Glutamatergic neuron (in vitro differentiated cells): ENCODE measurements at places on chromosomes 12 and 14.

GRCh38 chr14:101134851-101135433 lies 231.4 kb upstream of the RTL1 start:
- DNase-seq: no peak

DNA sequence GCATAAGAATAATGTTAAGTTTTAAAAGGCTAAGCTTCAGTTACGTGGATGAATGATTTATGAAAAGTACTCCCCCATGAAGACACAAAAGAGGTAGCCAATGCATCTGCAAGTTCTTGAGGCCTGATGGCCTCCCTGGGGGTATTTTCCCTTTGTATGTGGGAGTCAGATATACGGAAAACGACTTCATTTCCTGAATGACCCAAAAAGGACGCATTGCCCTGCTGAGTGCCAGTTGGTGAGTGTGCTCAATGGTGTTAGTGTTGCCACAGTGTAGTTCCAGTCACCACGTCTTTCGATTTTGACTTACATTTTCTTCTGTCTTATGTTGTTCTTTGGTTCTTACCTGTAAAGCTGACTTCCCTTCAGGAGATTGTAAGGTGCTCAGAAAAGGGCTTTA lies 8.0 kb downstream of the ETV6 start:
- no peak for DNase-seq

GRCh38 chr12:80382254-80382653 lies 61.8 kb upstream of the PTPRQ start:
- no peak for DNase-seq

DNA sequence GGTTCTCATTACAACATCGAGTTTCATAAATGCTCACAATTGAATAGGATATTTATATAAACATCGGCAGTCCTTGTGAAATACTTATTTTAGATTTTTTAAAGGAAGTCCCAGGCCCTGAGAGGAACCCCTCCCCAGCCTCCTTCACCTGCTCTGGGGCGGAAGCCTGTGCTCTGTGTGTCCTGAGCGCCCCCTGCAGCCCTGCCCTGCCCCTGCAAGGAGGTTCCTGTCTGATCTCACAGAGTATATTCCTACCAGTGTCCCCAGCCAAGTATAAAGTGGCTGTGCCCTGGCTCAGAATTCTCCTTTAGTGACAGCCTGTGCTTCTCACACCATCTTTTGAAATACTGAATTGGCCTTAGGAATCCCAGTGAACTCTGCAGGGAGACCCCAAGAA lies 659.5 kb downstream of the TMEM121 start:
- no peak for DNase-seq

- no peak for DNase-seq
Observed at GRCh38 chr12:115437061-115437567, 753.1 kb upstream of the TBX3 start.

GRCh38 chr14:28116716-28117115 lies 649.9 kb upstream of the FOXG1 start:
- DNase-seq: no peak

GRCh38 chr12:11650286-11651281 lies 1.1 kb downstream of the ETV6 start:
- DNase-seq: no peak

DNA sequence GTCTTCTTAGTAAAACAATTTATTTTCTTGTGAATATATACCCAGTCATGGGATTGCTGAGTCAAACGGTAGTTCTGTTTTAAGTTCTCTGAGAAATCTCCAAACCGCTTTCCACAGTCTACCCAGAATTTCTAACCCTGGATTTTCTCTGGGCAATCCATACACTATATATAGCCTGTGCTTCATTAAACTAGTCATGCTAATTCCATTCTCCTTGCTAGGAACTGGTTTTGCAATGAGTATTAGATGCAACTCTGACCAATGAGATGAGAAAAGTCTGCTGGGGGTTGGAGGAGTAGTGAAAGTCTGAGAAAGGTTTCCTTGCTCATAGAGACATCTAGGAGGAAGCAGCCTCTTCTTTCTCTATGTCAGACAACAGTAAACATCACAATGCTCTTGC lies 196.1 kb upstream of the CDKN3 start:
- DNase-seq: no peak

- DNase-seq: peak; percentile 73
Observed at GRCh38 chr12:2691006-2691344, 103.8 kb upstream of the FKBP4 start.

- no peak for DNase-seq
Observed at GRCh38 chr12:111387747-111388323, 17.9 kb upstream of the SH2B3 start.

DNA sequence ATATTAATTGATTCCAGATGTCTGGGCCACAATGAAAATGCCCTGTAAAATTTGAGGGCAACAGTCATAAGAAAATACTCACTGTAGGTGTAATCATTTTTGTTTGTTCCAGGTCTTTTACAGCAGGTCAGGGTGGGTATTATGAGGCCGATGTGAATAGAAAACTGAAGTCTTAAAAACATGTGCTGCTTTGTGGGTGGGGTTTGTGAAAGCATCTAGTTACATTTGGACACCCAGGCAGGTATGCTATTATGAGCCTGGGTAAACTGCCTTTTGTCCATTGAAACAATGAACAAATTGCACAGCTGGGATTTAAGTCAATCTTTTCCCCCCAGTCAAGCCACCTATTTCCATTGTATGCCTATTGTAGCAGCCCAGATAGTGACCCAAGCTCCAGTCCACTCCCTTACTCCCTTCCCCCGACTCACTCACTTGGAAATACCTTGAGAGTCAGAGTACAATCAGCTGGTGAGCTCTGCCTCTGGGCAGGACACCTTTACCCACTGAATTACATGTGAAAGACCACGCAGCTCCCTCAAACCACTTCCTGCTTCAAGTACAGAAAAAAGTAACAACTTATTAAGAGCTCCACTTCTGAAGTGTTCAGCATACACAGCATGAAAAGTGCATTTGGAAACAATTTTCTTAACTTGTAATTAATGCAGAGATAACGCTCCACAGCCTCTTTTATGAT lies 1.8 kb downstream of the IGF1 start:
- no peak for DNase-seq

DNA sequence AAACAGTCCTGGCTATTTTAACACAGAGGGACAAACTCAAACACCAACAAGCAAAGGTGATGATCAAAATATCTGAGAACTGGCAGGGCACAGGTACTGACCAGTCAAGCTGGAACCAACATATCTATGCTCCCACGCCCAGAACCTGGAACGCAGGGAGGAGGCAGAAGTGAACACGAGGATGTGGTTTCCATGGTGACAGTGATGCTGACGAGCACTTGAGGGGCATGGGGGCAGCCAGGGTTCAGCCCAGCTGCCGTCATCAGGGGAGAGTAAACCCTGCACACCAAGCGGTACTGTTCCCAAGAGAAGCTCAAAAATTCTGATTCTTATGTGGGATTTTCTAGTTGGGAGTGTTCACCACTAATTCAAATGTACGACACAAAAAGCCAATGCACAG lies 113.6 kb upstream of the SFSWAP start:
- peak; percentile 2 for DNase-seq

DNA sequence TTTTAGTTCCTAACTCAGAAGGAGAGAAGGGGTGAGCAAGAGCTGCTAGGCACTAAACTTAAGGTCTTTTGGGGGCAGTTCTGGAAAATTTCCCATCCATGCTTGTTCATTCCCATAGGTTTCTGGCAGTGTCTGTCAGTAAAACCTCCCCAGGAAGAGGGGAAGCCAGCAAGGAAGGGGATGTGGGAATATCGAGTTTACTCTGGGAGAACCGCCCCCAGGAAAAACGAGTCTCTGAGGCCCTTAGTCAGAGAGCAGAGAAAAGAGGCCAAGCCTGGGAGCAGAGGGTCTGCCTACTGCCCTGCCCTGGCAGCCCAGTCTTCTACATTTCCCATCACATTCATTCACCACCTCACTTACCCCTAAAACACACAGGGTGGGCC lies 55.9 kb downstream of the TMCC3 start:
- no peak for DNase-seq

DNA sequence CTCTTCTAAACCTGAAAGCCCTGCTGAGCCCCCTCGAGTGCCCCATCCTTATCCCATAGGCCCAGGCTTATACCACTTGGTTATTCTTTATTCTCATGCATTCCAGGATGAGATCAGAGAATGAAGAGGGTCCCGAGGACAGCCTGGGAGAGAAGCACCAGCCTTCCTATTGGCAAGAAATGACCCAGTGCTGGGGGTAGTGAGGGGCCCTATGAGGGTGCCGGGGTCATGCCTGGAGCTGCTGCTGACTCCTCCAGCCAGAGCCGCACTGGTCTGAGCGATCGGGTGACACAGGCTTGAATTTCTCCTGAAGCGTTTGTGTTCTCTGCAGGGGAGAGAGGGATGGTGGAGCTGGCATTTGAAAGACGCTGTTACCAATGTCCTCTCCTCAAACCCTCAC lies 18.1 kb downstream of the MORN3 start:
- DNase-seq: no peak

- no peak for DNase-seq
Observed at GRCh38 chr14:48925184-48925583, 661.0 kb downstream of the RPS29 start.

DNA sequence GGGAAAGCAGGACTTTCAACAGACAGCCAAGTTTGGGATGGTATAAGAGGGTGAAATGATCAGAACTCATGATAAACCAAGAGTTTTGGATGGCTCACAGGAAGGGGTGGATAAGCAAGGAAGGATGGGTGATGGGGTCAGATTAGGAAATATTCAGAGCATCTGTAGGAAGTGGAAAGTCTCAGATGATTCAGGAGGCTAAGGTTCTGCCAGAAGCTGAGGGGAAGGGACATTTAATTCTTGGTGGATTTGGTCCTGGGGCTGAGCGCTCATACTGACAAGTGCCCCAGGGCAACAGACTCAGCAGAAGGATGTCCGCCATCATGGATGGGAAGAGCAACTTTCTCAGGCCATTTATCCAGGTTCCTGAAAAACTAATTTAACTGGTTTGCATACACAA lies 28.4 kb upstream of the BDKRB2 start:
- DNase-seq: no peak

GRCh38 chr14:64062381-64063115 lies 209.7 kb downstream of the SYNE2 start:
- no peak for DNase-seq

GRCh38 chr14:102897299-102898027 lies 25.0 kb upstream of the AMN start:
- no peak for DNase-seq

DNA sequence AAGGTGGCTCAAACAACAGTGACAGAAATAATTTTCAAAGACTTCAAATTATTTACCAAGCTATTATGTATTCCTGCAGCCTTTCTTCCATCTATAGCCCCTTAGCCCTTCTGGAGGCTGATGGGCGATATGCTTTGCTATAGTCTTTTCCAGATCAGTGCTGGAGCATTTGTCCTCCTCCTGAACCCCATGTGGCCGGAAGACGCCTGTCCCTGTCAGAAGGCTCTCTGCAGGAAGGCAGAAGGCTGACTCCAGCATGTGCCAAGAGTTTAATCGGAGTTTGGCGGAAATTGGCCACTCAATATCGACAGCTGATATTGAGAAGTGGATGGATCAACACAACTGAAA lies 49.3 kb upstream of the MAX start:
- DNase-seq: no peak

- peak; percentile 78 for DNase-seq
Observed at GRCh38 chr14:21846227-21846885, 172.7 kb upstream of the OR4E1 start.

GRCh38 chr12:69067713-69068112 lies 134.7 kb upstream of the CPM start:
- DNase-seq: no peak

DNA sequence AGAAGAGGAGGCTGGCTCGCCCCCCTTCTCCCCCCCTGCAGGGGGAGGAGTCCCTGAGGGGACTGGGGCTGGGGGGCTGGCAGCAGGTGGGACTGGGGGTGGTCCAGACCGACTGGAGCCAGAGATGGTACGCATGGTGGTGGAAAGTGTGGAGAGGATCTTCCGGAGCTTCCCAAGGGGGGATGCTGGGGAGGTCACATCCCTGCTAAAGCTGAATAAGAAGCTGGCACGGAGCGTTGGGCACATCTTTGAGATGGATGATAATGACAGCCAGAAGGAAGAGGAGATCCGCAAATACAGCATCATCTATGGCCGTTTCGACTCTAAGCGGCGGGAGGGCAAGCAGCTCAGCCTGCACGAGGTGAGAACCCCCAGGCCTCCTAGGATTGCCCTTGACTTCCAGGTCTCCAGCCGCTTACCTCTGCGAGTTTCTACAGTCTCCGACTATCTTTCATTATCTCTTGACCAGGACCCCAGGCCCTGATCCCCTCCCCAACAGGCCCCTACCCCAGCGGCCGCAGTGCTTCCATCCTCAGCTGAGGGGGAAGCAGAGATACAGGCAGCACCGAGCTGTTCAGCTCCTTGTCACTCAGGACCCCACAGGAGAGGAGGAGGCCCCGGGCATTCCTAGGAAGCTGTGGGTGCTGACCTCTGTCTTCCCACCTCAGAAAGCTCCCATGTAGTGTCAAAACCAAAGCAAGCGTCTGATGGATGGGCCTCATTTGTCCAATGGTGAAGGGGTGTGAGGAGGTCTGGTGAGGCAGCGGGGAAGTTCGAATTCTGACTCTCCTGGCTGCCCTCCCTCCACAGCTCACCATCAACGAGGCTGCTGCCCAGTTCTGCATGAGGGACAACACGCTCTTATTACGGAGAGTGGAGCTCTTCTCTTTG lies 3.0 kb downstream of the NAB2 start:
- DNase-seq: no peak

DNA sequence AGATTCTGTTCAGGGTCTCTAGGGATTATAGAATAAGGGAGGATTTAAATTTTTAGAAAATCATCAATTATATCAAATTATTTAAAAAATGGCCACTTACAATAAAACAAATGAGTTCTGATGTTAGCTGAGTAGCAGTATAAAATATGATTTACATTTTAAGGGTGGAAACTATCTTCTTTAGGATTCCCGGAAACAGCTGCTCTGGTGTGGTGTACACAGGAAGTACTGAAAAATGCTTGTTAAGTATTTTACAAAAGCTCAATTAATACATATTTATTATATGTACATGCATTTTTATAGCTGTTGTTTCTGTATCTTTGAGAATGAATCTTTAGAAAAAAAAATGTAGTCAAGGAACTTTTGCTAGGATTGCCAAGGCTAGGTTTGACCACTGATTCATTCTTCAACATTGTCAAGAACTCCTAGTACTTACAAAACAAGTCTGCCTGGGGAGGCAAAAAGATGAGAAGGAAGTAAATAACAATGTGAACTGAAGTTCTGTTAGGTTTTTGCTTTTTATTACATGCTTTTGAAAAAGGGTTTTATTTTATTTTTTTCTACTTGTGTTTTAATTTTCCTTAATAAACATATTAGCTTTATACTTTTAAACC lies 48.0 kb downstream of the ARF6 start:
- DNase-seq: no peak

- DNase-seq: peak; percentile 34
Observed at GRCh38 chr14:93789228-93790130, 1.2 kb upstream of the PRIMA1 start.

- DNase-seq: no peak
Observed at GRCh38 chr14:34203251-34203722, 252.4 kb upstream of the EGLN3 start.

GRCh38 chr12:32089156-32089555 lies 17.5 kb upstream of the BICD1 start:
- no peak for DNase-seq
